ENCODE measurements at places on chromosomes 13 and 19. TPM values are rescaled to one million over a fixed set of nuclear protein-coding genes. Genes with fewer than 3 reads are reported as not detected.

The VAV1 gene
- 1.5 TPM for polyA plus RNA-seq

The ZNF738 gene
- polyA plus RNA-seq: 54.2 TPM

The GSX1 gene
- not detected for polyA plus RNA-seq

The KIR2DL3 gene
- polyA plus RNA-seq: not detected

The SPHK2 gene
- polyA plus RNA-seq: 19.9 TPM

The CLEC4M gene
- 1.8 TPM for polyA plus RNA-seq

The FPR2 gene
- 0.15 TPM for polyA plus RNA-seq

The ZNF527 gene
- 11.6 TPM for polyA plus RNA-seq

The ZNF98 gene
- polyA plus RNA-seq: 5.8 TPM

The CYP2F1 gene
- polyA plus RNA-seq: 0.28 TPM

The COX6B2 gene
- 0.78 TPM for polyA plus RNA-seq

The ZNF610 gene
- polyA plus RNA-seq: 14.9 TPM

The ZNF28 gene
- 21.1 TPM for polyA plus RNA-seq

- no peak for DNase-seq
These were observed 12.4 kb upstream of the GRWD1 start for GRCh38 chr19:48433337-48433736.

DNA sequence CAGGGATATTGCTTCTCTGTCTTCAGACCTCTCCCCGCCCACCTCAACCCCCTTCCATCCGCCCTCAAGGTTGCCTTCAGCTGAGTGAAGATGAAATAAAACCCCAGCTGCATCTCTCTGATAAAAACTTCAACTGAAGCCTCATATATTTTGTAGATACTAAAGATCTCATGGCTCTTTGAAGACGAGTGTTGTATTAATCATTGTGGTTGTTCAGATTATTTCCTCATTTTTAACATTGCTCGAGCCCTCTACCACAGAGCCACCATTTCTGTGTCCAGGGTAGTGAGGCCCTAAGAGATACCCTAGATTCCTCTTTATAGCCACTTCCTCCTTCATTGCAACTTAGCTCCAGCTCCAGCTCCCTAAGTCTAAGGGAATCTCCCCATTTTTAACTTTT lies 312.8 kb upstream of the ZNF507 start:
- DNase-seq: no peak

DNA sequence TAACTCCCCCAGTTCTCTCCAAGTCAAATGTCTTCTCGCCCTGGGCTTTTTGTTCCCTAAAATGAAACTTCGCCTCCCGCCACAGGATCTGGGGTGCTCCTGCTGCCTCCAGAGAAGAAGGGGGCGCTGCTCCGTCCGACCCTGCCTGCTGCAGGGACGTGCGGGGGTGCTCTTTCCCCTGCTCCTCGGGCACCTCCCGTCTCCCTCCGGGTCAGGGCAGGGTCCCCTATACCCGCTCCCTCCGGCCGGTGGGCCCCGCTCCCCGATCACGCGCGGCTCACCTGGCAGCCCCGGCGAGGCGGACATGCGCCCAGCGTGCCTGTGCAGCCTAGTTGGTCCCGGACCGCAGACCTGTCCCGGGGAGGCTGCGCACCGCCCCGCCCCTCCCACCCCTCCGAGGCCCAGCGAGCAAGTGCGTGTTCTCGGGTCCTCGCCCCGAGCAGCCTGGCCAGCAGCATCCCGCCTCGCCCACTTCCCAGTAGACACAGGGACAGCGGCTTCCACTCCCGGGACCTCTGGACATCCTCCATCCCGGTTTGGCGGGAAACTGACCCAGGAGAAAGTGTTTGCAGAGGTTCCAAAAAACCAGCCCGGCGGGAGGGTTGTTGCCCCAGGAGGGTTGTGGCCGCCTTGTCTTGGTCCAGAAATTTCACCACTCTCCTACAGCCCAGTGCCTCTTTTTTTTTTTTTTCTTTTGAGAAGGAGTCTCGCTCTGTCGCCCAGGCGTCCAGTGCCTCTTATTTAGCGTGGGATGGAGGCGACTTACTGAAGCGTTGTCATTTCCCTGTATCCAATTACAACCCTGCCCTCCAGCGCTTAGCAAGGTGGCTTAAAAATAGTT lies at the start of gene OXGR1:
TSS of gene OXGR1 (minus strand) at position 460 of the 841 bp plus-strand sequence. CDS start 6,717 bp downstream, outside the sequence.
- DNase-seq: peak; percentile 77

DNA sequence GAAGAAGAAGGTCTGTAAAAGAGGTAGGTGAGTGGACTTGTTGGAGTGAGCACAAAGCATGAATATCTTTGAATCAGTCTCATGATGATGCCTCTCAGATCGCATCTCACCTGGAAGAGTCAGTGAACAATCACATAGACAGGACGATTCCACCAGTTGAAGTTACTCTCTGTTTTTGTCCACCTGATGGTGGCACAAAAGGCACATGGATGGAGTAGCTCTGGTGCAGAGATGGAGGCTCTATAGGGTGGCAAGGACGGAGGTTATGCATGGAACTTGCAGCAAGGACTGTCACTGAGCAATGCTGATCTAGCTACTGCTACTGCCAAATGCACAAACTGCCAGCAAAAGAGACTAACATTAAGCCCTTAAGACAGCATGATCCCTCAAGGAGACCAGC lies 10.3 kb upstream of the MYCBP2 start:
- DNase-seq: no peak

DNA sequence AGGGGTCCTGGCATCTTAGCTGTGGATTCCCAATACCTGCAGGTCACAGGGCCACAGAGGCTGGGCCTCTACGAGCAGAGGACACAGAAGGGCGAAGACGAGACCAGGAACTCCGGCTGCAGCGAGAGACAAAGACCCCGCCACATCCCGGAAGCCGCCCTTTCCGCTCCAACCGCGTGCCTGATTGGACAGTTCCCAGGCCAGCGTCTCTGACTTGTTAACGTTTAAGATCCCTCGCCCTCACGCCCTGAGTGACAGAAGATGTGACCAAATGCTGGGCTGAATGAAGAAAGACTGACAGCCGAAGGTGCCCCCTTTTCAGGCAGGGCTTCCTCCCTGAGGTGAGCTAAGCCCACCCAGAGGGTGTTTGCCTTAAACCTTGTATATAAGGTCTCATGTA lies at the start of gene ZNF98:
TSS of gene ZNF98 (minus strand) at position 136 of the 400 bp plus-strand sequence. CDS start at position 14, 122 bp downstream.
- peak; percentile 57 for DNase-seq

- DNase-seq: peak; percentile 31
These were observed 583 bp downstream of the ZNF615 start for GRCh38 chr19:52007451-52007805.

GRCh38 chr13:71593566-71593965 lies 273.4 kb downstream of the DACH1 start:
- no peak for DNase-seq

DNA sequence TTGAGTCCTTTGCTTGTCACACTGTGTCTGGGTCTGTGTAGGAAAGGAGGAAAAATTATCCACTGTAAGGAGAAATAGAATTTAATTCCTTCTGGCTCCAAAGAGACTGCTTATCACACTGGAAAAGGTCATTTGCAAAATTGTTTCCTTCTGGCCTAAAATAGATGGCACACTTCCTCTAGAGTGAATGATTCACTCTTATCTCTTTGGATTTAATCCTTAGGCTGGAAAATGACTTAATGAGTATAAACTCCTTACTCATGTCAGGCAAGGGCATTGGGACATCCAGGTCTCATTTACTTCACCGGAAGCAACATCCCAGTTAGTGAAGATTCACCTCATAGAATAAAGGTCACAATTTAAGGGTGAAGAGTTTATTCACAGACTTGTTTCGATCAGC lies 293.6 kb downstream of the OXGR1 start:
- DNase-seq: no peak

DNA sequence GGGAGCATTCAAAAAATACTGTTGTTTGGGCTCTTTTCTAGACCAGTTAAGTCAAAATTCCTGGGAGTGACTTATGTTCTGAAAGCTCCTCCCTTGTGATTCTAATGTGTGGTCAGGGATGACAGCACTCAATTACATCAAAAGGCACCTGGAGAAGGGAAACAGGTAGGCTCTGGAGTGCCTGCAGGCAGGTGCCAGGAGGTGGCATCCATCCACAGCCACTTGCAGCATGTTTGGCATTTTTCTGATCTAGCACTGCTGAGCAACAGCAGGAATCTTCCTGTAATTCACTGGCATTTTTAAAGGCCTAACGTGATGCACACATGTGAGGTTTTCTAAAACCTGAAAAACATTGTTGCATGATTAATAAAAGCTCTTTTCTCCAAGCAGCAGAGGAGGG lies 94.6 kb downstream of the CCNA1 start:
- DNase-seq: no peak

- no peak for DNase-seq
These were observed 507 bp downstream of the COL4A1 start for GRCh38 chr13:110306340-110306959.

DNA sequence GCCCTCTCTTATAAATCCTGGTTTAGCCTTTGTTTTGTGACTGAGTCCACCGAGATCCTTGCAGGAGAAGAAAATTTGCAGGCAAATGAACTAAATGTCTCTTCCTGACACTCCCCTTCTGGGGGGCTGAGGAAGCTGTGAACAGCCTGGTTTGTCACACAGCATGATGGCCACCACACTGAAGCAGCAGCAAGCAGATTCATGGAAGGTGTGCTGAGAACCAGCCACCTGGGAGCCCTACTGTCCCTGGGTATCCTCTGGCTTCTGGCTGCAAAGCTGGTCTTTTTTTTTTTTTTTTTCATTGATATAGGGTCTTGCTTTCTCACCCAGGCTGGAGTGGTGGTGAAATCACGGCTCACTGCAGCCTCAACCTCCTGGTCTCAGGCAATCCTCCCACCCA lies 11.2 kb downstream of the MRPS12 start:
- no peak for DNase-seq

- DNase-seq: no peak
These were observed 4.2 kb downstream of the SHC2 start for GRCh38 chr19:456547-457110.

DNA sequence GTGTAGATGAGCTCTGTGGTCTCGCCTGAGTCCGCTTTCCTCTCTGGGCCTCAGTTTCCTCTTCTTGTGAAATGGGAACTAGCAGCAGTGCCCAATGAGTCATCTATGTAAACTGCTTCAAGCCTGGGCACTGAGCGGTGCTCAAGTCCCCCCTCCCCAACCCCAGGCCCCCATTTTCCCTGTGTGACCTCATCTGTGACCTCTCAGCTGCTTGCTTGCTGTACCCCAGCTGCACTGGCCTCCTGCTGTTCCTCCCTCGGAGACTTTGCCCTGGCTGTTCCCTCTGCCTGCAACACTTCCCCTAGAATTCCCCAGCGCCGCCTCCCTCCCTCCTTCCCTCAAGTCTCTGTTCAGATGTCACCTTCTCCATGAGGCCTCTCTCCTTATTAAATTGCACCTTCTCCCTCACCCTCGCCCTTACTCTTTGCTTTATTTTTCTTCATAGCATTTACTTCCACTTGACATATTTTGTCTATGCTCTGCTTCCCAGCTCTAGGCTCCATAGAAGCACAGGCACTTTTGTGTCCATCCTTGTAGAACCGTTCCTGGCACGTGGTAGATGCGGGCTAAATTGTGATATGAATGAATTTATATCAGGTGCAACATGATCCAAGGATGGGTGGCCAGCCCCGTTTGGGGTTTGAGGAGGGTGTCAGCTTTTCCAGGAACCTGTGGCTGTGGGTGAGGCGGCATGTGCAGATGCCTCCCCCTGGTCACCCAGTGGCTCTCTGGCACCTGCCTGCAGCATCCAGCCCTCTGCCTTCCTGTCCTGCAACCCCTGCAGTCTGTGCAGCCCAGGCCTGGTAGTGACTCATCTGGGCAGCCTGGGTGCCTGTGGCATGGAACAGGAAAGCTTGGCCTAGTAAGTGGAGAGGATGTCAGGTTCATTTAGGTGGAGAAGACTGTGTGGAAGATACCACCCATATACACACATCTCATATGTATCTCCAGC lies 26.3 kb downstream of the SIPA1L3 start:
- no peak for DNase-seq

GRCh38 chr13:101343128-101343787 lies 73.0 kb downstream of the NALCN start:
- no peak for DNase-seq

GRCh38 chr19:55305983-55306562 lies 19.1 kb downstream of the TMEM150B start:
- no peak for DNase-seq

DNA sequence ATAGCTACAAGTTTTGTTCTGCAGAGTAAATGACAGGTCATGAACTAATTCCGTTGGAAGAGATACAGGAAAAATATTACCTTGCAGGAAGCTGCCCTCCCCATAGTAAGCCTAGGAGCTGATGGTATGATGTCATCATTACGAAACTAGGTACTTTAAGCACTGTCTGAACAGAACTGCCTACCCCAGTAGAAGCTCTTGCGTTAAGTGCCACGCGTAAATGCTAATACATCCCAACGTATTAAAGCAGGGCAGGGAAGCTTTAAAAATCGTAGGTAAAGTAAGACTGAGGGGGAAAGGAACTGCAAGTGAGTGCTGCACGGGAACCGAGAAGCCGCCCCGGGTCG lies 572 bp downstream of the UGGT2 start:
- DNase-seq: peak; percentile 27

DNA sequence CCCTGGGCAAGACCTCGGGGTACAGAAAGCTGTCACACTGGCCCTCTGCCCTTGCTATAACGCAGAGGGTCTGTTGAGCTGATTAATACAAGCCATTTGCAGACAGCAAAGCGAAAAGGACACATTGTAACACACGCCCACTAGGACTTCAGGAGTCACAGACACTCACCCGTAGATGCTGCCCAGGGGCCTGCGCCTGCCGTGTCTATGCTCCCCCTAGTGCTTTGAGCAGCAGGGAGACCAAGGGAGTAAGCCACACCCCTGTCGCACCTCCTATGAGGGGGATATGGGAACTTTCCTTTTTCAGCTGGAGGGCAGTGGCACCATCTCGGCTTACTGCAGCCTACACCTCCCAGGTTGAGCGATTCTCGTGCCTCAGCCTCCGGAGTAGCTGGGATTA lies 1930.2 kb downstream of the OLFM4 start:
- no peak for DNase-seq

DNA sequence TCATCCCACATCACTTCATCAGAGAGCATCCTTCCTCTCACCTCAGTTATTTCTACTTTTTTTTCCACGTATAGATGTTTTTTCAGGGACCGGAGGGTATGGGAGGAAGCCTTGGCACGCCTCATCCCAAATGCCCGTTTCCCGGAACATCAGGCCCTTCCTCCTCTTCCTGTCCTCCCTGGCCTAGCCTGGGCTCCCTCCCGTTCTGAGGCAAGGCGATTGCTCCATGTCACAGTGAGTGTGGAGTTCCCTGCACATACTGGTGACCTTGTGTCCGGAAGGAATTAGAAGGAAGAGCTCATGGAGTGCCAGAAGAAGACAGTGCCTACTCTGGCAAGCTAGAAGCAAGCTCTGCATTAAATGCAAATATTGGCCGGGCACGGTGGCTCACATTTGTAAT lies 1.1 kb upstream of the ZNF627 start:
- DNase-seq: no peak

DNA sequence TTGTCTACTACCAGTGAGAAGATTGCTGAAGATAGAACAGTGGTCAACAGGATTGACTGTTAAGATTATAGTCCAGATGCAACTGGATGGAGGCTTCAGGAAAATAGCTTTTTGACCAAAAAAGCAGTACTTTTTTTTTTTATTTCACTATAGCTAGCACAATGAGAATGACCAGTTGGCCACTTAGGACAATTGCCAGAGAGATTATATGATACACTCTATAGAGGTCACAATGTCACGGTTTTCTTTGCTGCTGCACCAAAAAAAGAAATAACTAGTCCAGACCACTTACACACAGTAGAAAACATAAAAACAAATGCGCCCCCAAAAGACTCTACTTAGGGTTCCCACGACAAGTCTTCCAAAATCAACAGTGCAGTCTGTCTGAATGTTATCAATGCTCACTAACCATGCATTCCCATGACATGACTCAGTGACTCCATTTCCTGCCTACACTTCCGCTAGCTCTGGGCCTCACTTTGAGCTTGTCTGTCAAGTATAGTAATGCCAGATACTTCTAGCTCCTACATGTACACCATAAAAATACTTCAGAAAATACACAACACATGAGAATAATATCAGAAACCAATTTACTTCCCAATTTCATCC lies 209.1 kb upstream of the STARD13 start:
- DNase-seq: peak; percentile 60

GRCh38 chr13:107367258-107367657 lies 799.3 kb upstream of the ARGLU1 start:
- no peak for DNase-seq
